ENCODE measurements at places on chromosomes 3 and 15.

DNA sequence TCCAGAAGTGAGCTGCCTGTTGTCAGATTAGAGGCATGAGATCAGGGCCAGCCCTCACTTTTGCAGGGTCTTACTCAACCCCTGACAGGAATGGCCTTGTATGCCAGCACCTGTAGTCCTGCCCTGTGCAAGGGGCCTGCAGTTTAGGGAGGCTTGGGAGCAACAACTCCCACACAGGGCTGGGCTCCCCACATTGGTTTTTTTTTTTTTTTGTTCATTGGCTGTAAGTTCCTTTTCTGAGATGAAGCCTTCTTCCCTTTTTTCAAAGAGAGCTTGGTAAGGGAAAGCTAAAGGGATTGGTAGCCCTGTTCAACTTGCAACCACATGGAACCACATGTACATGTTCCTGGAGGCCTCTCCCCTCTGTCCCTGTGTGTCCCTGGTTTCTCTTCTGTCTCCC, 46.4 kb downstream of the TNFAIP8L3 start:
- DNase-seq = no peak

DNA sequence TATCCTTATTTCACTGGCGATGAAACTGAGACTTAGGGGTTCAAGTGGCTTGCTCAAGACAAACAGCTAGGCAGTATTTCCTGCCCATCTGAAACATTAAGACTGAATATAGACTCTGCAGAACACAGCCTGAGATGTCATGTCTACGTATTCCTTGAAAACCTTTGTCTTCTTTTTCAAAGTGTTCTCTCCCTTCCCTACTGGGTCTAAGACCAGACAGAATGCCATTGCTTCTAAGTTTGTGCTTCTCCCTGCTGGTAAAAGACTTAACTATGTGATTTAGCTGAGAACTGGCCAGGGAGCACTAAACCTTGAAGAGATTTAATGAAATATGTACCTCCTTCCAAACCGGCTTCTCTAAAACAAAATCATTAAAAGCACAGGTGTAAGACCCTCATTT, 9.9 kb downstream of the BCL6 start:
- DNase-seq = peak; percentile 13

- DNase-seq = no peak
Observed at GRCh38 chr15:82858932-82859331, 49.5 kb downstream of the WHAMM start.

GRCh38 chr15:63473007-63473748, 31.2 kb upstream of the USP3 start:
- no peak for DNase-seq

GRCh38 chr15:22949074-22949547, 31.1 kb downstream of the CYFIP1 start:
- DNase-seq = no peak

DNA sequence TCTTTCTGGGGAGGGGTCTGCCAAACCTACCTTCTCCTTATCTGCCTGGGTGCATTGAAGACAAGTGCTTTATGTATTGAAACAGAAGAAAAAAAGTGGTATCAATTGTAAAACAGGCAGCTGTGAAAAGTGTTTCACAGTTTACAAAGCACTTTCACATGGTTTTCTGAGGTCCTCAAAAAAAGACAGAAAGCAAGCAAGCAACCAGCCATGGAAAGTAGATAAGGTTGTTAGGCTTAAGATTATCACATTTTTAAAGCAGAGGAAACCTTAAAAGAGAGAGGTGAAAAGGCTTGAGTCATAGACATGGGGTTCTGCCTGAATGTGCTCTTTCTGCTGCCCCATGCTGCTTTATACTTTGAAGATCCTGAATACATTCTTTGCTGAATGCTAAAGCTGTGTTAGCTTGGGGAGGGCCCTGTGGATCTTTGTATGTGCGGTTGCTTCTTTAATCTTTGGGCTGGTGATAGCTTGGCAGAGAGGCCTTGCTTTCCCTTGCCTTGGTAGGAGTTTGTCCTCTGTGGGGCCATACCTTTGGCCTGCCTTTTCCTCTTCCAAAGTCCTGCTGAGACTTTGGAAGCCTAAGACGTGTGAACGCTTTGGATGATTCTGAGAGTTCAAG, 2.6 kb downstream of the SMAD3 start:
- DNase-seq = no peak

- DNase-seq = no peak
Observed at GRCh38 chr3:124034844-124035152, 42.9 kb upstream of the ROPN1 start.

DNA sequence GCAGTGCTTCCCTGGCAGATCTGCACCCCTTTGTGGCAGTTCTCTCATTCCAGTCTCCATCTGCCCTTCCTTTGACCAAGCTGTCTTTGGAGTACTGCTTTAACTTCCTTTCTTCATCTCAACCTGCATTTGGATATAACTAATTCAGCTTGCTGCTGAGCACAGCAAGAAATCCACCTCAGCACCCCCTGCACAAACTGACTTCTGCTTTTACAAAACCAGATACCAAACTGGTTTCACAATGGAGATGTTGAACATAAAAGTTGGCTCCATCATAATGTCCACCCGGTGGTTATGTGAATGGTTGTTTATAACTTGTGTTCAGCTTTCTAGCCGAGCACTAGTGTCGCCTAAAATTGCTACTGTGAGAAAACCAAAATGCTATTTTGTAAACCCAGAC, 341.1 kb upstream of the SEMA6D start:
- no peak for DNase-seq

- DNase-seq = no peak
Observed at GRCh38 chr3:40598962-40599361, 74.2 kb downstream of the ZNF621 start.

DNA sequence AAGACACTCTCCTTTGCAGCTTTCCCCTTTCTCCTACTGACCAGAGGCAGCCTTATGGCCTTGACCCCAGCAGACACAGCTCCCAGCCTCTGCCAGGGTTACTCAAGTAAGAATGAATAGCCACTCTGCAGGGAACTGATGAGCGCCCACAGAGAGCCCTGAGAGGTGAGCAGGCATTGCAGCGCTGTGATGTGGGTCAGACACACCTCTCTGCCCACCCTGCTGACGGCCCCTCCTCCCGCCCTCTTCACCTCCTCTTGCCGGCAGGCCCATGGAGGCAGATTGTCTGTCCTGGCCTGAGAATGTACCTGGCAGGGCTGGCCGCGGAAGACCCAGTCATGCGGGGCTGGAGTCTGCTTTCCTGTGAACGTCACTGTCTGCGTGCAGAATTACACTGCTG, 512.6 kb upstream of the PPP2R3A start:
- DNase-seq = no peak

DNA sequence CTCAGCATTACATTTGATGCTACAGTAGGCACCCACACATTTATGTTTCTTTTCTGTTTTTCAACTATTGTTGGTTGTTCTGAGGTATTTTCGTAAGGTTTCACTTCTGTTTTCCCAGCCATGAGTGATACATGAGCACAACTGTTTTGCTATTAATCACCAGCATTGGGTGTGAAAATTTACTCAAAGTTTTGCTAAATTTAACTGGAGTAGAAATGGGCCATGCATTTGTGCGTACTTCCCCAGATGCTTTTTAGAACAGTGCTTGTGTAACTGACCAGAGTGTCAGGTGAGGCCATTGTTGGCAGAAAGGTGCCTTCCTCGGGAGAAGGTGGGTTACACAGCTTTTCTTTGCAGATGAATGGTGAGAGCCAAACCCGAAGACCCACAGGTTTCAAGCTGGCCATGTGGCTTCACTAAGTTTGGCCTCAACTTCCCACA, 70.4 kb downstream of the ST6GAL1 start:
- no peak for DNase-seq

DNA sequence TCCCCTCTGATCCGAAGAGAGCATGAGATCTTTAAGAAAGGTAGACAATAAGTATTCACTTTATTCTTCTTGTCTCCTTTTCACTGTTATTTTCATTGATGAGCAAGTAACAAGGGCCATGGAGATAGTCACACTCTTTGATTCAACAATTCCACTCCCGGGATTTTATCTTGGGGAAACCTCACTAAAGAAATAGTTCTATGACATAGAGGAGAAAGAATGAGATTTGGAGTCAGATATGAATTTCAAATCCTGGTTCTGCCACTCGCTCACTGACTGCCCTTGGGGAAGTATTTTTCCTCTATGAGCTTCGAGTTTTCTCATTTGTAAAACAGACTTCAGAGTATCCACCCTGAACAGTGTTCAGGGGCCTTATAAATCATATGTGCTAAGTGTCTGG, 514.6 kb downstream of the NLGN1 start:
- DNase-seq = no peak

DNA sequence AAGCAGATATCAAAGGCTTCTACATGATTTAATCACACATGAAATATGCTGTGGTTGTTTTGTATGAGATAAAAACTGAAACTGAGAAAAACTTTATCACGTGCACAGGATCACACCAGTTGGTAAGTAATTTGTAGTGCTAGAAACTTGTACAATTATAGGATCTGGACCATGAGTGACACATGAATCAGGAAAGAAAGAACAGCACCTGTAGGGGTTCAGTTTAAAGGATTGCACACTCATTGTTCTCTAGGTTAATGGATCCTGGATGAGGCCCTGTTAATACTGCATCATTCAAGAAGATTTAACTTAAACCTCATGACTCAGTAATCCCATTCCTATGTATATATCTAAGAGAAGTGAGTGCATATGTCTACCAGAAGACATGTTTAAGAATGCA, 87.9 kb downstream of the STT3B start:
- no peak for DNase-seq

DNA sequence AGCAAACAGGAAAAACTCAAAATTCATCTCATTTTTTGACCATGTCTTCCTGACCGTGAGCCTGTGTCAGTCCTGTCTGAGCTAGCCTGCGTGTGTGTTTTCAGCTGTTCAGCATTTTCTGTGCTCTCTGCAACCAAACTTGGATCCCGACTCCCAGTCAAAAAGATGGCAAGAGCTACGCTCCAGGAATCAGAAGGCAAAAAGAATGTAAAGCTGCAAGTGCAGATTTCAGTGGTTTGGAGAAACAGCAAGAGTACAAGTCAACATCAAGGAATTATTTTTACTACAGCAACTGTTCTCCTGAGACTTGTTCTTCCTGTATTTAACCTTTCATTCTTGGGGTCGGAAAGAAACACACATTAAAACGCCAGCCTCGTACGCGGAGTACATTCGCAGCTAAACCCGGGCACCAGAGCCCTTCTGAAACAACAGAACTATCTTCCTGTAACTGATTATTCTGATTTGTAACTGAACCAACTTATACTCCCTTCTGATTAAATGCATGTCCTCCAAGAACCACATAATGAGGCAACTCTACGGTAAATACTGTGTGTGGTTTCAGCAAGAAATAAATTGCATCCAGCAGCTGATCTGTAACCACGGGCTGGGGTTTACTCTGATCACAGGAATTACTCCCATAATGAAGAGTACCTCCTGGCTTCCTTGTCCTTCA, 107.4 kb downstream of the LRIG1 start:
- no peak for DNase-seq

- DNase-seq = no peak
Observed at GRCh38 chr3:13624021-13624420, 75.1 kb downstream of the FBLN2 start.

- no peak for DNase-seq
Observed at GRCh38 chr3:146166826-146167225, 5.8 kb upstream of the PLOD2 start.

- DNase-seq = no peak
Observed at GRCh38 chr3:114455432-114455831, 161.6 kb downstream of the TIGIT start.

- no peak for DNase-seq
Observed at GRCh38 chr3:65961733-65962132, 77.0 kb downstream of the MAGI1 start.

- no peak for DNase-seq
Observed at GRCh38 chr3:130870423-130870822, 23.5 kb upstream of the ATP2C1 start.

DNA sequence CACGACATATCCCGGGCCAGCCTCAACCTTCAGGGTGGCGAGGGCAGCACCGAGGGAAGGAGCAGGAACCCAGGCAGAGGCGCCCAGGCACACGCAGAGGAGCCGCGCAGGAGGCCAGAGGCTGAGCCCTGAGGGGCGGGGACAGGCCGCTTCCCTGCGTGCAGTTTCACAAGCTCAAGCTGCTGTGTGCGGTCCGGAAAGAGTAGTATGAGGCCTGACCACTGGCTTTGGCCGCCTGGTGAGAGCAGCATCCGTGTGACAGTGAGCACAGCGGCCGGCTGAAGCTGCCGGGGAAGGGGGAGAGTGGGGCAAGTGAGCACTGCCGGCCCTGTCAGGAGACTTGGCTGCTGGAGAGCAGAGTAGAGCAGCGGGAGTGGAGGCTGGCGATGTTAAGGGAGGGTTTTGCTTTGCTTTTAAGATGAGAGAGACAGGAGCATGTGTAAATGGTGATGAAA, 8.7 kb downstream of the ZDHHC19 start:
- no peak for DNase-seq

- no peak for DNase-seq
Observed at GRCh38 chr3:44223299-44223698, 18.4 kb upstream of the TOPAZ1 start.

DNA sequence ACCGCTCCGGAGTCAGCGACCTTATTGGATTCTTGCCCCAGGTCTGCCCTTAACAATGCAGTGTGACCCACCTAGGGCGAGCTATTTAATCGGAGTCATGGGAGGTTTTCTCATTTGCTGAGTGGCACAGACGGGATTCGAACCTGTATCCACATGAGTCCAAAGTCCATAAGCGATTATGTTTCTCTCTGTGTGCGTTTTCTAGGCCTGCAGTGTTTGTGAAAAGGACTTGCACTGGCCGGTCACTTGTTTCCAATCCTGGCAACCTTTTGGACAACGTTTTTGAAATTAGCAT, 691 bp upstream of the HDGFL3 start:
- DNase-seq = no peak

GRCh38 chr3:63193647-63194046, 84.5 kb upstream of the SYNPR start:
- no peak for DNase-seq

DNA sequence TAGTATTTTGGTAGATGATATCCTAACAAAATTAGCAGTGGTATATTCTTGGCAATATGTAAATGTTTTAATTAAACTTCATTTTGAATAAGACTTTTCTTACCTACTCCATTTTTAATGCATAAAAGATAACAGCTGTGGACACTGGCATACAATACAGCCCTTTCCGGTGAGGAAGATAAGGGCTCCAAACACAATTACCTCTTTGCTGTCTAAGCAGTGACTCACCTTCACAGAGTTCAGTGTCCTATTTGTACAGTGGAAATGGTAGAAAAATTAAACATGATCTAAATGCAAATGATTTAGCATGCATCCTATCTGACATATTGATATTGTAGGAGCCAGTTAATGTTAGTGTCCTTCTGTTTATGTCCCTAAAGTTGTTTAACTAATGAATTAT, 969.4 kb downstream of the PLOD2 start:
- no peak for DNase-seq

DNA sequence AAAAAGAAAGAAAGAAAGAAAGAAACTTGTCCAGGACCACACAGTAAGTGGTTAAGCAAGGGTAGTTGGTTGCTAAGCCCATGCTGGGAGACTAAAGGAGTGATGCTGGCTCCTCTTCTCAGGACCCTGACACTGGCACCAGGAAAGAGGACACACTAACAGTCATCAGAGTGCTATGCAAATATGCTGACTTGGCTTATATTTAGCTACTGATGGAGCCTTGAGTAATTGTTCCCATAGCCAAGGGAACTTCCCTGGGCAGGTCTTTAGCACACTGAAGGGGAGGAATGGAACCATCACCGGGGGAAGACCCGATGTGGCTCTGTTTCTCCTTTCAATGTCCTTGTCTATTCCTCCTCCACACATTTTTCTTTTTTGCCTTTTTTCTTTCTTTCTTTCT, 6.2 kb downstream of the TMEM40 start:
- DNase-seq = no peak

GRCh38 chr15:67823314-67824196, 1.8 kb upstream of the SKOR1 start:
- DNase-seq = no peak

- DNase-seq = no peak
Observed at GRCh38 chr3:69612791-69613190, 126.5 kb upstream of the MITF start.

GRCh38 chr15:77689821-77690220, 57.1 kb upstream of the LINGO1 start:
- no peak for DNase-seq
